ENCODE measurements at places on chromosomes 1 and 21.

DNA sequence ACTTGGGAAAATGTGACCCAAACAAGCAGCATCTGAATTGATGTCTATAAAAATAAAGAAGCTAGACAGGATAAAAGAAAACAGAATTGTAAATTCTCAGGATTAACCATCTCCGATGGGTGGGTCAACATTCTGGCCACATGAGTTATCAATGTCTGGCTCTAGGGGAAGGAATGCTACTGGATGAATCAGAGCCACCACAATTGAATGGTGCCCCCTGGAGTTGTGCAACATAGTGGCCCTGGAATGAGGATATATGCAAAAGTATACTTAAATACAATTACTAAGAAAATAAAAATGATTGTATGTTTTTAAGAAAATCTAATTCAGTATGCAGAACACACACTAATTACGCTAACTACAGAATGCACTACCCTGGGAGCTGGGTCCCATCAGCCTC is 185.6 kb downstream of the TGFBR3 start:
- DNase-seq, result no peak

DNA sequence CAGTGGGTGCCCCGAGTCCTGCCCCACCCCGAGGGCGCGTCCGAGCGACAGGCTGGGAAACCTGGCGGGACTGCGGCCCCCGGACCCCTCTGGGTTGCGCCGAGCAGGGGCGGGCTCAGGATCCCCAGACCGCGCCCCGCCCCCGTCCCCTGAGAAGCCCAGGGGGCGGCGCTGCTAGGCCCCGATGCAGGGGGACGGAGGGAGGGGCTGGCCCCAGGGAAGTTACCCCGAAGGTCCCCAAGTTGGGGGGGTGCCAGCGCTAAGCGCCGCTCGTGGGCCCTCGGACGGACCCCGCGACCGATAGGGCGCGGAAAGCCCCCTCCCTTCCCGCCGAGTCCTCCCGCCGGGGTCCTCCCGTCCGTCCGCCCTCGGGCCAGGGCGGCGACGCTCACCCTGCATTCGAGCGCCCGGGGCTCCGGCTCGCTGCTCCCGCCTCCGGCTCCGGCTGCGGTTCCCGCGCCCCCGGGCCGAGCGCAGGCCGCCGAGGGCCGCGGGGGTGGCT is 414 bp downstream of the GPR153 start:
- DNase-seq, result peak; percentile 27

- peak; percentile 83 for DNase-seq
These were observed 26.7 kb downstream of the TSPAN2 start for GRCh38 chr1:115062542-115063004.

GRCh38 chr1:150024156-150024555 is 13.6 kb upstream of the OTUD7B start:
- no peak for DNase-seq

DNA sequence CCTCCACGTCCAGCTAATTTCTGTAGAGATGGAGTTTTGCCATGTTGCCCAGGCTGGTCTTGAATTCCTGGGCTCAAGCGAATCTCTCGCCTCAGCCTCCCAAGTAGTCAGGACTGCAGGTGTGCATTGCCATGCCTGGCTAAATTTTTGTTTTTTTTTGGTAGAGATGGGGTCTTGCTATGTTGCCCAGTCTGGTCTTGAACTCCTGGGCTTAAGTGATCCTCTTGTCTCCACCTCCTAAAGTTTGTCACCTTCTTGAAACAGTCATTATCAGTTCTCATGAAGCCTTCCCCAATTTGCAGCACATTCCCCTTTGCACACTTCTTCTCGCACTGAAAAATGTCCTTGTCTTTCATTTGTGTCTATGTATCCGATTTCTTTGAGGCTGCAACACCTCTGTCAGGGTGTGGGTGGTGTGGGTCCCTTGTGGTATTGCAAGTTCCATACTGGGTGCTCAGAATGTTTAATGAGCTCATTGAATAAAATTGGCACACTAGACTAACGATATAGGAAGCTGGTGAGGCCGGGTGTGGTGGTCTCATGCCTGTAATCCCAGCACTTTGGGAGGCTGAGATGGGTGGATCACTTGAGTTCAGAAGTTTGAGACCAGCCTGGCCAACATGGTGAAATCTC is 2.9 kb upstream of the CORT start:
- no peak for DNase-seq

GRCh38 chr21:45363921-45364467 is 41.0 kb upstream of the COL18A1 start:
- DNase-seq, result no peak

DNA sequence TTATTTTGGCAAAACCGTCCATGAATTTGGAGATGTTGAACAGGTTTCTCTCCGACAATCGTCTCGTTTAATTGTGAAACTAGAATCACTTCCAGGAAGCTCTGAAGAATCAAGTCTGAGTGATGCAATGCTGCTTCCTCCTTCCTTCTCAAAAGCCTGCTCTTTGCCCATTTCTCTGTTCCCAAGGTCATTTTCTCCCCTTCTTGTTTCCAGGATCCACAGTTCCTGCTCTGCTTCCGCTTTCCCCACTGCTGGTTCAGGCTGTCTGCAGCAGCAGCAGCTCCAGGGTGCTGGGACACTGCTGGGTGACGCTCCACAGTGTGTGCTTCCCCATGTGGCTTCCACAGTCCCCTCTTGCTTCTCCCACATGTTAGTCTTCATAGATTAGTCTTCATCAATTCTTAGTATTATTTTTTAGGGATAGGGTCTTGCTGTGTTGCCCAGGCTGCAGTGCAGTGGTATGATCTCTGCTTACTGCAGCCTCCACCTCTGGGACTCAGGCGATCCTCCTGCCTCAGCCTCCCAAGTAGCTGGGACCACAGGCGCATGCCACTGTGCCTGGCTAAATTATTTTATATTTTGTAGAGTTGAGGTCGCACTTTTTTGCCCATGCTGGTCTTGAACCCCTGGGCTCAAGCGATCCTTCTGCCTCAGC is 156.2 kb downstream of the DYRK1A start:
- no peak for DNase-seq

- no peak for DNase-seq
These were observed 5.8 kb downstream of the ACTN2 start for GRCh38 chr1:236692128-236692527.

- DNase-seq, result no peak
These were observed 176.6 kb downstream of the GIPC2 start for GRCh38 chr1:78222225-78222959.

GRCh38 chr1:97461782-97462181 is 459.1 kb downstream of the DPYD start:
- no peak for DNase-seq

DNA sequence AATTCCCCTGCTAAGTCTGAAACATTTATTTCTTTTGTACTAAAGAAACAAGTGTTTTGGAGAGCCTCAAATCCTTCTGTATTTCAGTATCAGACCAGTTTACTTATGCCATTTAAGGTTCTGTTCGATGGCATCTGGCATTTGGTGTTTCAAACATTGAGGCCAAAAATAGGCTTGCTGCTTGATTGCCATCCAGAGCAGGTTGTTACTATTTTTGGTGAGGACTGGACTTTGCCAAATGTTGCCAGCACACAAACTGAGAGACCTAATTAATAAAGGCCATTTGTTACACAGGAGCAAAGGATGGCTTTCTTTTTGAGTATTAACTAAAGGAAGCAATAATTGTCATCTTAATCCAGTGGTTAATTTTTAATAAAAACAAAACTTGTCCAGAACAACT is 26.2 kb downstream of the VPS45 start:
- DNase-seq, result no peak

- no peak for DNase-seq
These were observed 13.4 kb downstream of the THEMIS2 start for GRCh38 chr1:27885621-27886352.

DNA sequence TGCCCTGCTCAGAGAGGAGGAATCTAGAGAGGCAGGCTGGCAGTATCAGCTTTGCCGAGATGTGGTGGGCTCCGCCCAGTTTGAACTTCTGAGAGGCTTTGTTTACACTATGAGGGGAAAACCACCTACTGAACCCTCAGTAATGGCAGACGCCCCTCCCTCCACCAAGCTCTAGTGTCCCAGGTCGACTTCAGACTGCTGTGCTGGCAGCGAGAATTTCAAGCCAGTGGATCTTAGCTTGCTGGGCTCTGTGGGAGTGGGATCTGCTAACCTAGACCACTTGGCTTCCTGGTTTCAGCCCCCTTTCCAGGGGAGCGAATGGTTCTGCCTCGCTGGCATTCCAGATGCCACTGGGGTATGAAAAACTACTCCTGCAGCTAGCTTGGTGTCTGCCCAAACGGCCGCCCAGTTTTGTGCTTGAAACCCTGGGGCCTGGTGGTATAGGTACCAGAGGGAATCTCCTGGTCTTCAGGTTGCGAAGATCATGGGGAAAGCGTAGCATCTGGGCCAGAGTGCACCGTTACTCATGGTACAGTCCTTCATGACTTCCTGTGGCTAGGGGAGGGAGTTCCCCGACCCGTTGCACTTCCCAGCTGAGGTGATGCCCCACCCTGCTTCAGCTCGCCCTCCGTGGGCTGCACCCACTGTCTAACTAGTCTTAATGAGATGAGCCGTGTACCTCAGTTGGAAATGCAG is 43.6 kb downstream of the C21orf91 start:
- peak; percentile 56 for DNase-seq

GRCh38 chr1:15168479-15168878 is 14.9 kb downstream of the TMEM51 start:
- no peak for DNase-seq

DNA sequence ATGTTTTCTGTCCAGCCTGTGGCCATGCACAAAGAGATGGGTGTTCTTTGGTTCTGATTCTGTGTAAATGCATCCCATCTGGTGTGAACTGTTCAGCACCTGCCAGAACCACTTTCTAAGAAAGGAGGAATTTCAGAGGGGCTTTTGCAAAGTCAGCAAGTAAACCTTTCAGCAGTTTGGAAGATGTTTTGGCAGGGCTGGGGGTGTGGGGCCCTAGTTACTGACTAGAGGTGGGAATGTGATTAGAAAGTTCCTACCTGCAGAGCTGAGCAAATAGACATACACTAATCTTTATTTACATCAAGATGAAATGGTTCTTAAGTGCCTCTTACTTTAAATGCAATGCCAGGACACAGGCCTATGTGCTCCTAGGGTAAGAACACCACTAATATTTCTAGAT is 378.1 kb upstream of the USP24 start:
- DNase-seq, result no peak

DNA sequence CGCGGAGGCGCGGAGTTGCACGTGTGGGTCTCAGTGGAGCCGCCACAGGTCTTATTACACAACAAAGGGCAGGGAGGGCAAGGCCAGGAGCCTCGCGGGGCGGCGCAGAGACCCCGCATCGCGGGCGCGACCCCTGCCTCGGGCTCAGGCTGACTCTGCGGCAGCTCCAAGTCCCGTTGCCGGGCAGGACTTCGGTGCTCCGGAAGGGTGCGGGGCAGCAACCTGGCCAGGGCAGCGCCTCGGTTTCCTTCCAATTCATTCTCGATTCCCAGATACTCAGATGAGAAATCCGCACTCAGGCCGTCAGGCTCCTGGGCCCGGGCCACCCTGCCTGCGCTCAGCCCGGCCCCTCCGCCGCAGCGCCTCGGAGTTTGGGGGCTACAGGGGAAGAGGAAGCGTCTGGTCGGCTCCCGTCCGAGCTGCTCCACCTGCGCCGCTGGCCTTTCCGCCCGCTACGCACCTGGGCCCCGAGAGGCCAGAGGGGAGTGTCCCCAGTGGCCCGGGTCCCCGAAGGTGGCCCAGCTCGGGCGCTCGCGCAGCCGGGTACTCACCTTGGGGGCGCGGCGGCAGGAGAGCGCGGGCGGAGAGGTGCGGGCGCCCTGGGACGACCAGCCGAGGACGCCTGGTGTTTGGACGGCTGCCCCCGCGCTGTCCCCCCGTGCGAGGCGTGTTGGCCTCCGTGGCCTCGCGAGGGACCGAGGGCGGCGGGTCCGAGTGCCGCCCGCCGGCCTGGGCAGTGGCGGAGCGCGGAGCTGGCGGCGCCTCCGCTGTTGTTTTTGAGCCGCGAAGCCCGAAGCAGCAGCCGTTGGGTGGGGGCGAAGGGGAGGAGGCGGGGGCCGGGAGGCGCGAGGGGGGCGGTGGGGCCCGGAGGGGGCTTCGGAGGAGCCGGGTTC is 1.1 kb upstream of the PRDM16 start:
- no peak for DNase-seq

DNA sequence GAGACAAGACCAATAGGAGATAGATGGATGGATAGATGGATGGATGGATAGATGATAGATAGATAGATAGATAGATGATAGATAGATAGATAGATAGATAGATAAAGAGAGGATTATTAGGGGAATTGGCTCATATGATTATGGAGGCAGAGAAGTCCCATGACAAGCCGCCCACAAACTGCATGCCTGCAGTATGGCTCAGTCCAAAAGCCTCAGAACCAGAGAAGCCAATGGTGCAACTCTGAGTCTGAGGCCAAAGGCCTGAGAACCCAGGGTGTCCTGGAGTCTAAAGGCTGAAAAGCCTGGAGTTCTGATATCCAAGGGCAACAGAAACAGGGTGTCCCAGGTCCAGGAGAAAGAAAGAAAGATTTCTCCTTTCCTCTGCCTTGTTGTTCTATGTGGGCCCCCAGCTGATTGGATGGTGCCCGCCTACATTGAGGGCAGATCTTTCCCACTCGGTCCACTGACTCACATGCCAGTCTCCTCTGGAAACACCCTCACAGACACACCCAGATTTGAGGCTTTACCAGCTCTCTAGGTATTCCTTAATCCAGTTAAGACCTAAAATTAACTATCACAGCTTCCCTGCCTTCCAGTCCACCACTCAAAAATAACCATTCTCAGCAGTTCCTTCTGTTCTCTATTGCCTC is 39.6 kb upstream of the IRF2BP2 start:
- no peak for DNase-seq

GRCh38 chr1:158112994-158113758 is 67.5 kb upstream of the CD1D start:
- peak; percentile 15 for DNase-seq

DNA sequence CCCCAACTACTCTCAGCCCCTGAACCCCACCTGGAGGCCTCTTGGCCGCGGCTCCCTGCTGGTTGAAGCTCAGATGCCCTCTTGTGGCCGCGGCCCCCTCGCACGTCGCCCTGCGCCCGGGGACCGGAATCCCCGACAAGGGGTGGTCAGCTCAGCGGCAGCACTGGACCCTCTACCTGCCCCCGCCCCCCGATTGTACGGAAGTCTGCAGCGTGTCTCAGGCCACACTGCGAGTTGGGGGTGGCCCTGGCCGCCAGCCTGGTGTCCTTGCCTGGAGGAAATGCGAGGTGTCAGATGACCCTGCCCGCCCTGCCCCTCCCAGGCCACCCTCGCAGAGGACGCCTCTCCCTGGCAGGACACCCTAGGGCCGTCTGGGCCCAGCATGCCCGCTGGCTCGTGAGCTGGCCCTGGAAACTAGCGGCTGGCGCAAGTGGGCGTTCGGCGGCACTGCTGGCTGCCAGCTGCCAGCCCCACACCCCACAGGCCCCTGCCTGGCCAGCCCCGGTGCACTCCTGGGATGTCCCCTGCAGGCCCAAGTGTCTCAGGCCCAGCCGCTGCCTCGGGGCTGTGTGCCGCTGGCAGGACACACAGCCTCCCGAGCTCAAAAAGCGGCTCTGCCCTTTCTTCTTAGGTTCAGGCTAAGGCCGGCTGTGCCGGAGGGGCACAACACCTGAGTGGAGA is 60.8 kb downstream of the EDN2 start:
- no peak for DNase-seq

DNA sequence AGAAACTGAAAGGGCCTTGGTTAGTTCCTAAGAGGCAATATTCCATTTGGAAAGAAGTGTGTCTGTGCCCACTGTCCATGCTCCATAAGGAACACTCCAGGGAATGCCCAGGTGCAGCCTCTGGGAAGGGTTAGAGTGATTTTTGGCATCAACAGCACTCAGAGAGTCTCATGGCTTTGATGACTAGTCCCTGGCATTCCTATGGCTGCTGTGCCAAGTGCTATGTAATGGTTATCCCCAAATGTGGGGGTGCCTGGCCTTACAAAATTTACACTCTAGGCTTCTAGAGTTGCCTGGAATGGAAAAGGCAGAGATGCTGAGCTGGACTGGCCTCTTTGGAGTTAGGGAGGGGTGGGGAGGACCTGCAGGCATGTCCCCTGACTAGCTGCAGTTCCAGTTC is 75.0 kb upstream of the BCAR3 start:
- DNase-seq, result no peak
